KBM-7 (cell line): ENCODE measurements at places on chromosomes 2 and 18.

GRCh38 chr2:14905571-14905970, 273.1 kb downstream of the LRATD1 start:
- no peak for DNase-seq

DNA sequence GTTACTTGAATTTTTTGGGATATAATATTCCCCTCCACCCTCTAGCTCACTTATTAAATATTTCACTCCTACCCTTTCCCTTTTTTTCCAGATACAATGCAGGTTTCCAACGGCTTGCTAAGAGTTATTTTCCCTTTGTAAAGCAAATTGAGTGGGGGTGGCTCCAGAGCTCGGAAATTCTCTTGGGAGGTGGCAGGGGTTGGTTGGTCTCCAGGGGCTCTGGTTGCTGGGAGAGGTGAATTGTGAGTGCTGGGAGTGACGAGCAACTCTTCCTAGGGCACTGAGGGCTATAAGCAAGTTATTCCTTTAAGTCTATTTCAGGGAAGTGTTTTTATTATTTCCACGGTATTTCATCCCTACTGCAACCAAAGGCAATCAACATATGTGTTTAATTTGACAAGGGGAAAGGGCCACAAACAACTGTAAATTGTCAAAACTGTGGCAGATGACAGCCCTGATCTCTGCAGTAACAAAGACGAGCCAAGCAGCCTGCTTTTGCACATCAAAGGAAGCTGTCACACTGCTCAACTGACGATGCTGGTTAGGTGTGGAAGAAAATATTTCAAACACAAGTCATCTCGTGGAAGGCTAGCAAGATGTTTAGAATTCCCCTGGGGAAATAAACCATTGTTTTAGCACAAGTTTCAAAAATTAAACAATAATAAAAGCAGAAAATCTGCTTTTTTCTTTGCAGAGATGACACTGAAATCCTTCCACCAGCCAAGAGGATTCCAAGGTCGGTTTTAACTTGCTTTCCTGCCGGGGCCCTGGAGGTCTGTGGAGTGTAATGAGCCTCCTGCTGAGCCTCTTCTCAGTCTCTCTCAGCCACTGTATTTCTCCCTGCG, 34.8 kb upstream of the ASXL2 start:
- DNase-seq = no peak

GRCh38 chr18:55433648-55434047, 154.3 kb downstream of the TCF4 start:
- DNase-seq = peak; percentile 36

- DNase-seq = no peak
Observed at GRCh38 chr2:139389391-139389790, 609.2 kb upstream of the NXPH2 start.

GRCh38 chr2:135694711-135695110, 46.9 kb upstream of the UBXN4 start:
- DNase-seq = no peak

GRCh38 chr18:48319801-48320638, 89.2 kb downstream of the ZBTB7C start:
- no peak for DNase-seq

GRCh38 chr18:47549021-47549540, 297.6 kb upstream of the SKOR2 start:
- no peak for DNase-seq

DNA sequence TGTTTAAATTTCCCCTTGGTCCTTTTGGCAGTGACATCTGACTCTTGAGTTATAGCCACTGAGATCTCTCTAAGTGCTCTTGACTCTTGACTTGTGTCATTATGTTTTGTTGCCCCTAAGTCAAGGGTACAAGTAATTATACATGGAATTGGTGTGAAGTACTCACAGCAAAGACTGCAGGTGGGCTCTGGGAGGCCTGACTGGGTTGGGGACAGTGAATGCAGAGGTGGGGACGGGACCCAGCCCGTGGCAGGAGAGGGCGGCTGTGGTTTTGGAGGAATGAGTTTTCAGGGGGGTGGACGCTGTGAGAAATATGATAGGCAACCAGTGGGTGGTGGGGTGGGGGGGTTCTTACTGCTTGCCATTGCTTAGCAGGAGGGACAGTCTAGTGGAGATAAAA, 97.8 kb downstream of the NCK2 start:
- DNase-seq = no peak

GRCh38 chr2:86048888-86049287, 56.8 kb downstream of the POLR1A start:
- no peak for DNase-seq

GRCh38 chr2:88538362-88538917, 85.9 kb upstream of the FOXI3 start:
- peak; percentile 28 for DNase-seq

GRCh38 chr18:32624182-32624723, 148.6 kb downstream of the KLHL14 start:
- no peak for DNase-seq

- DNase-seq = no peak
Observed at GRCh38 chr2:221606424-221606823, 34.3 kb upstream of the EPHA4 start.

DNA sequence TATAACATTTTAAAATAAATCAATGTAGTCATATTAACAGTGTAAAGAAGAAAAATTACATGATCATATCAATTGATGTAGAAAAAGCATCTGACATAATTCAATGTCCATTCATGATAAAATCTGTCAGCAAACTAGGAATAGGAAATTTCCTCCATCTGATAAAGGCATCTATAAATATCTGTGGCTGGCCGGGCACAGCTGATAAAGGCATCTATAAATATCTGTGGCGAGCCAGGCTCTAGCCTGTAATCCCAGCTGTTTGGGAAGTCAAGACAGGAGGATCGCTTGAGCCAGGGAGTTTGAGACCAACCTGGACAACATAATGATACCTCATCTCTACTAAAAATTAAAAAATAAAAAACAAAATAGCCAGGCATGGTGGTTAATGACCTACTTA, 18.1 kb upstream of the RANBP2 start:
- peak; percentile 15 for DNase-seq
